ENCODE measurements at places on chromosomes 4 and X.

- DNase-seq: no peak
These were observed 160.0 kb downstream of the SPCS3 start for GRCh38 chr4:176479767-176480166.

DNA sequence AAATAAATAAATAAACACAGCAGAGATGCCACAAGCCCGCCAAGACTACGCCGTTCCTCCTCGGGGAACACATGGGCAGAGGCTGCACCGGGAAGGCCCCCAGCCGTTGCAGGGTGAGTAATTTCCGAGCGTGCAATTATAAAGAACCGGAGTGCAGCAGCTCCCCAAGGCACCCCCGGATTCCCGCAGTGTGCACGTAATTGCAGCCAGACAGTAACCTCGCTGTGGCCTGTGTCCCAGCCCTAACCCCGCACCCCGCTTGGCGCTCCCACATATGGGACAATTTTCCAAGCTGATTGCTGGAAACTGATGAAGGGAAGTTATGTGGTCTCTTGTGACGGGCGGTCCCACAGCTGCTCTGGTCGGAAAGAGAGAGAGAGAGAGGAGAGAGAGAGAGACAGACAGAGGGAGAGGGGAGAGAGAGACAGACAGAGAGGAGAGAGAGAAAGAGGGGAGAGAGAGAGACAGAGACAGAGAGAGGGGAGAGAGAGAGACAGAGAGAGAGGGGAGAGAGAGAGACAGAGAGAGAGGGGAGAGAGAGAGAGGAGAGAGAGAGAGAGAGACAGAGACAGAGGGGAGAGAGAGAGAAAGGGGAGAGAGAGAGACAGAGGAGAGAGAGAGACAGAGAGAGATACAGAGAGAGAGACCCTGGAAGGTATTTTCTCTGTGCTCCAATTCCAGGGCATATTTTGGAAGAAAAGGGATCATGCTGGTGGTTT lies 275.4 kb downstream of the SHOX start:
- DNase-seq: no peak

DNA sequence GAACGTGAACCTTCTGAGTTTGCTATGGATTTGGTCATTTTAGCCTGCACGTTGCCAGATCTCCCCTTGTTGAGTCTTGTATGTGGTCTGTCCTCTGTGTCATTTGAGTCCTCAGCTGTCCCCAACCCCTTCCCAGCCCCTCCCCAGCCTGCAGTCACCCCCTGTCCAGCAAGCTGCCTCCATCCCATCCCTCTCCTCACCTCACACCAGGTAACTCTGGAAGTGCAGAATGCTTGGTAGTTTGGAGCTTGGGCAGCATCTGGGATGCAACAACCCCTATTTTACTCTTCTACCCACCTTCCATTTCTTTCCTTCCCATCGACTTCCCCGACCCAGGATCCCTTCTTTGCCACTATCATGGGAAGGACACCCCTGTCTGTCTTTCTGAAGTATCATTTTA lies 18.4 kb downstream of the GABRQ start:
- no peak for DNase-seq

- DNase-seq: peak; percentile 3
These were observed 95.7 kb downstream of the DCLK2 start for GRCh38 chr4:150173982-150174398.

All from HT1080 (cell line).